ENCODE measurements at places on chromosomes 13 and 19.

GRCh38 chr13:25992076-25992475 lies 59.7 kb downstream of the SHISA2 start:
- DNase-seq, result no peak

DNA sequence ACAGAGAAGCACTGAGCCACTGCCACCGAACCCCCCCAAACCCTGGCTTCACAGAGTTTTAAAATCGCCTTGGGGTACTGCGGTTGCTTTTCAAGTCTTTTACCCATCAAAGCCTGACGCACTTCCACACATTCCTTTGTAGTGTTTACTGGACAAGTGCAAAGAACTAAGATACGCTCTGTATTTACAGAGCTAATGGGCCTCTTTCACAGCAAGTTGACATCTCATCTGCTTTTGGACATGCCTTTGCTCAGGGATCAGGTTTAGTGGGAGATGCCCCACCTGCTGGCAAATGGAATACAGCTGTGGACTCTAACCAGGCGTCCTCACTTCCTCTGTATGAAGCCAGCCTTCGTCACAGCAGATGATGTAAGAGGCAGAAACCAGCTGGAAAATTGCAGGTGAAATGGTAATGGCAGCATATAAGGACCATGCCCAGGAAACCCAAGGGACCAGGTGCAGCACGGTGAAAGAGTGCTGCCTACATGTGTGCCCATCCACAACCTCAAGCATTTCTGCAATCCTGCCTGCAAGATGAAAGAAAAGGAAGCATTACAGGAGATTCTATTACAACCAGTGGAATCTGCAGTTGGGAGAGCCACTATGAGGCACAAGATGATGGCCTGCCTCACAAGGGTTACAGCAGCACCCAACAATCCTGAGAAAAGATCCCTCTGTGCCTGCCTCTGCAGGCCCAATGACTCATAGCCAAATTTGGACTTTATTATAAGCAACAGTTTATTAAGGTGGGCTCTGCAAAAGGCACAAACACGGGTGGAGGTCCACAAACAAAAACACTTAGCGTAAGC lies 34.7 kb downstream of the BRD4 start:
- DNase-seq, result no peak

- no peak for DNase-seq
Observed at GRCh38 chr13:20431080-20431479, 94.6 kb downstream of the CRYL1 start.

DNA sequence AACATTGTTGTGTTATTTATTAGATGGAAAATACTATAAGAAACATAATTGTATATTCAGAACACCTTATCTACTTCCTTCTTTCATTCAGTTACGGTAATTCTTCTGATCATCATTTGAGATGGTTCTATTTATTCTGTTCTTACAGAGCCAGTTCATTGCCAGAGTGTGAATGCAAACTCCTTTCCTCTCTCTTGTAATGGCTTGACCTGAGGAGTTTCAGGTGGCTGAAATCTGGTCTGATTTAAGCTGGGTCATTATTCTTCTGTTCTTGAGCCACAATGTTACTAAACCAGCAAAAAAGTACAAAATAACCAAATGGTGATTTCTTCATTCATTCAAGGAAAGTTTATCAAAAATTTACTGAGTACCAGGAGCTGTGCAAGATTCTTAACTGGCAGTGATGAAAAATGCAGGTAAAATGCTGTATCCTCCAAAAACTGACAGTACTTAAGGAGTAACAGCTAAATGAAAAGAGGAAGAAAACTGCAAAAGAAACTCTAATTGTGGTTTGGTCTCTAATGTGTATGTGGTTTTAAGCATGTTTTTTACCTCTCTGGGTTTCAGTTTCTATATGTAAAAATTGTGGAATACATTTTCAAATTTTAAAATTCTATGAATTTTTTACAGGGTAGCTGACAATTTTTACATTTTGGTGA lies 182.4 kb upstream of the UFM1 start:
- no peak for DNase-seq

DNA sequence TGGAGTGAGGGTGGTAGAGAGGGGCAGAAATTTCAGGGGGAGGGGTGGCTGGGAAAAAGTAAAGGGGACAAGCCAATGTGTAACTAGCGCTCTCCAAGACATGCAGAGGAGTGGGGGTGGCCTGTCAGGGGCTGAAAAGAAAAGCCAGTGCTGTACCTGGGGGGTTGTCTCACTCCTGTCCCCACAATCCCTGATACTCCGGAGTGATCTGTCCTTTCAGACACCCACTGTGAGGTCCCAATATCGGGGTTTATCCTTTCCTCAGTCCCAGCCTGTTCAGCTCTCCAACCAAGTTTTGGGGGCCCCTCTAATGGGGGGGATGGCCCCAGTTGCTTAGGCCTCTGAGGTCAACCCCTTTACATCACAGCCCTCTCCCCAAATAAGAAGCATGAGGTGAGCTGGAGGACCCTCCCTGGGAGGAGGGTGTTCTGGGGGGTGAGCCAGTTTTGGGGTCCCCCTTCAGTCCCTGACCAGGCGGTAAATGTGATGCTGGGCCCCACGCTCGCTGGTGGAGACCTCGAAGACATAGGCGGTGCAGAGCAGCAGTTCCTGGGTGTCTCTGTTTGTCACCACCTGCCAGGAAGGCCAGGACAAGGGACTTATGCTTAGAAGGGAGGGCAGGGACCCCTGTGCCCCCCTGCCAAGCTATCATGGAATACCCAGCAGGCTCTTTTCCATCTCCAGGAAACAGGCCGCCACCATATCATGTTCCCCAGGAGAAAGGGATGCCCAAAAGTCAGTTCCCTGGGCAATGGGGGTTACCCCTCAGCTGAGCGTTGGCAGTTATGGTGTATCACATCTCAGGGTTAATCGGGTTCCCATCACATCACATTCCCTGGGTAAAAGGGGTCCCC lies 5.9 kb downstream of the CD37 start:
- DNase-seq, result no peak

Data from AG04449 (cell line).